ENCODE measurements at places on chromosomes 16 and 17.
A peak's percentile ranks its signal among the peaks of the same experiment; 100 is the strongest.

DNA sequence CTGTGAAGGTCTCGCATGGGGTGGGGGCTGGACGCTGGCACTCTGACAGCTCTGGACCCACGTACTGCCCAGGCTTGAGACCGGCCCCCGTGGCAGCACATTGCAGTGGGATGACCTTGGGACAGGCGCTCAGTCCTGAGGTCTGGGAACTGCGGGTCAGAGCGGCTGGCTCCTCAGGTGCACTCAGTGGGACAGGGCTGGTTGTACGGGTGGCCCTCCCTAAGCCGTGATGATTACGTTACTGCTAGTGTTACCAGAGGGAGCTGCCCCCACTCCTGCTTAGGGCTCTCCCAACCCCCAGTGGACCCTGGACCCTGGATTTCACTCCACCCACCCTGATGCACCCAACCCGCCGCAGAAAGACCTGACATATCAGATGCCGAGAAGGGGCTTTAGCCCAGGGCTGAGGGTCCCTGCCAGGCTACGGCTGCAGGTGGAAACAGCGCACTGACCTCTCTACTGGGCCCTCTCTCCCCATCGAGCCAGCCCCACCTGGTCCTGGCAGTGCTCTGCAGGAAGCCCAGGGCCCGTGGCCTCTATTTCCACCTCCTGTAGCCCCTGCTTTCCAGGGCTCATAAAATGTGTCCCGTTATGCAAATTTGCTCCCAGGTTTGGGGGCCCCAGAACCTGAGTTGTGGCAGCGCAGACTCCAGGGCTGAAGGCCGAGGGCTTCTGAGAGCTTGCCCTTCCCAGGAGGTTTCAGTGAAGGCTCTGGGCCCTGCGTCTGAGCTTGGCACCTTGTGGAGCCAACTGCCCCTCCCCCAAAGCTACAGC is 77.2 kb downstream of the RTN4RL1 start:
- DNase-seq = no peak

DNA sequence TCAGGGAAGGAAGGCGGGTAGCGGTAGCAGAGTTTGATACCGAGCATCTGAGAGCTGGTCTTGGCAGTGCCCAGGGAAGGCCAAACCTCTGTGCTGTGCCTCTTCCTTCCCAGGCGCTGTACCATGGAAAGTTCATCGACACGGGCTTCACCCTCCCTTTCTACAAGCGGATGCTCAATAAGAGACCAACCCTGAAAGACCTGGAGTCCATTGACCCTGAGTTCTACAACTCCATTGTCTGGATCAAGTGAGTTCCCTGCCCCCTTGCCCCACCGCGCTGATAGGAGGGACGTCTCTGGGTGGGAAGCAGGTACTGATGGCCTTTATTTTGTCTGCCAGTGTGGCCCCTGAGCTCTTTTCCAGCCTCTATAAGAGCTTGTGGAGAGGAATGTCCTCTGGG is 15.4 kb upstream of the CLEC18A start:
- DNase-seq = no peak

GRCh38 chr17:79301469-79301868 is 226.8 kb downstream of the ENGASE start:
- DNase-seq = no peak

- no peak for DNase-seq
Measured at GRCh38 chr17:40060887-40061608, 1.7 kb upstream of the THRA start.

DNA sequence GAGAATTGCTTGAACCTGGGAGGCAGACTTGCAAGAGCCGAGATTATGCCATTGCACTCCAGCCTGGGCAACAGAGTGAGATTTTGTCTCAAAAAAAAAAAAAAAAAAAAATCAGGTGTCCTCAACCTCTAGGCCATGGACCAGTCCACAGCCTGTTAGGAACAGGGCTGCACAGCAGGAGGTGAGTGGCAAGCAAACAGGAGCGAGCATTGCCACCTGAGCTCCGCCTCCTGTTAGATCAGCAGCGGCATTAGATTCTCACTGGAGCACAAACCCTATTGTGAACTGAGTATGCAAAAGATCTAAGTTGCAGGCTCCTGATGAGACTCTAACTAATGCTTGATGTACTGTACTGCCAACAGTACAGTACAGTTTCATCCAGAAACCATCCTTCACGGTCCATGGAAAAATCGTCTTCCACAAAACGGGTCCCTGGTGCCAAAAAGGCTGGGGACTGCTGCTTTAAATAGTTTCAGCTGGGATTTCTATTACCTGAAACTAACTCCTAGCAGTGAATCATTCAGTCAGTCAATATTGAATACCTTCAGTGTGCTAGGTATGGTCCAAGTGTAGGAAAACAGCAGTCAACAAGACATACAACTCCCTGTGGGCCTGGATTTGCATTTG is 56.3 kb upstream of the DHX40 start:
- DNase-seq = peak; percentile 44

GRCh38 chr16:84084570-84085270 is 32.0 kb downstream of the MBTPS1 start:
- peak; percentile 41 for DNase-seq

DNA sequence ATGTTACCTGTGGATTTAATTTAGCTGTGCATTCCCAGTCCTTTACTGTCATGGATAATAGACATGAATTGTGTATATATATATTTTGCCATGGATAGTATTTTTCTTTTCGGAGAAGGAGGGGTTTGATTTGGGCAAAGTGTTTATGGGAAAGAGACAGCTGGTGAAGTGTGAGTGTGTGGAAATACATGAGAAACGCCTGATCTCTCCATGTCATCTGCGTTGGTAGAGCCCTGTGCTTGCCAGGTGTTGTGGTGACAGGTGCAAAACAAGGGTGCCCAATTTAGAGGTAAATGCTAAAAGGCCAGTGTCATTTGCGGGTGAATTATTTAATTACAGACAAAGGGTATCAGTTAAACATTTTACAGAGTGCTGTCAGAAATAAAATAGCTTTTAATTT is 23.4 kb downstream of the NDEL1 start:
- no peak for DNase-seq

DNA sequence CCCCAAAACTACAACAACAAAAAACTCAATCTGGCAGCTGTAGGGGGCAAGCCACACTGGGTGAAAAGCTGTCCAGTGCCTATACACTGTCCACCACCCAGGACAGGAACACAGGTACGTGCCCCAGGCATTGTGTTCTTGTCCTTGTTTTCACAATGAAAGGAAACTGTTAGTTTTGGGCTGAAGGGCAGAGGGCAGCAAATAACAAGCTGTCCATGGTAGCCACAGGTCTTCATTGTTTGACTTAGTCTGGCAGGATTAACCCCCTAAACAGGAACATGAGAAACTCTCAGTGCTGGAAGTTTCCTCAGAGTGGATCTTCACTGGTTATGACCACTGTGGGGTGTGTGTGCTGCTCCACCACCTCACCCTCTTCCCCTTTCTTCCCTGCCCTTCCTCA is 224.6 kb upstream of the N4BP1 start:
- no peak for DNase-seq

DNA sequence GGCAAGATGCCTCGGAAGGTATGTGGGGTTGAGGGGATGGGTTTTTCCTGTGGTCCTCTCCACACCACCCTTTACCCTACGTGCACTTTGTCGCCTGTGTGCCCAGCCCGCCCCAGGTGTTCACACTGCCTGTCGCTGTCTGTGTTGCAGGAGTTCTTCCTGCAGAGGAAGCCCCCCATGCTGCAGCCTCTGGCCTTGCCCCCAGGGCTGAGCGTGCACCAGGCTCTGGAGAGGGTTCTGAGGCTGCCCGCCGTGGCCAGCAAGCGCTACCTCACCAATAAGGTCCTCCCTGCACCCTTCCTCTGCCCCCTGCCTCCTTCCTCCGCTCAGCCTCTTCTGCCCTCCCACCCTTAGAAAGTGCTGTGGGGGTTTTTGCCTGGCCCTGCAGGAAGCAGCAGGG is 15.2 kb downstream of the PFAS start:
- DNase-seq = no peak

- peak; percentile 88 for DNase-seq
Measured at GRCh38 chr16:56356276-56357240, 68.8 kb downstream of the AMFR start.

- DNase-seq = no peak
Measured at GRCh38 chr17:18921485-18921884, 30.5 kb upstream of the SLC5A10 start.

GRCh38 chr17:66686601-66687000 is 148.3 kb upstream of the CACNG5 start:
- DNase-seq = no peak

DNA sequence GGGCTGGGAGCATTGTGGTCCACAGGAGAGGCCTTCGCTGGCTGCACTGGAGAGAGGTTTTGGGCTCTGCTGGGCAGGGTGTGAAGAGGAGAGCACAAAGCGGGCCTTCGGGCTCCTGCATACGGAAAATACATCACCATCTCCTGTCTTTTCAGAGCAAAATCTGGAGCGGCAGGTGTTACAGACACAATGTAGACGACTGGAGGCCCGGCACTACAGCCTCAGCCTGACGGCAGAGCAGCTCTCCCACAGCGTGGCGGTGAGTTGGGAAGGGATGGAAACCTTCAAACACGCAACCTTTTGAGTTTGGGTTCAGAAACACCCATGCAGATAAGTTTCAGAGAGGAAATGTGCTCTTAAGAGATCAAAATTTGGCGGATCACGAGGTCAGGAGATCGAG is 17.9 kb downstream of the GINS2 start:
- DNase-seq = no peak

DNA sequence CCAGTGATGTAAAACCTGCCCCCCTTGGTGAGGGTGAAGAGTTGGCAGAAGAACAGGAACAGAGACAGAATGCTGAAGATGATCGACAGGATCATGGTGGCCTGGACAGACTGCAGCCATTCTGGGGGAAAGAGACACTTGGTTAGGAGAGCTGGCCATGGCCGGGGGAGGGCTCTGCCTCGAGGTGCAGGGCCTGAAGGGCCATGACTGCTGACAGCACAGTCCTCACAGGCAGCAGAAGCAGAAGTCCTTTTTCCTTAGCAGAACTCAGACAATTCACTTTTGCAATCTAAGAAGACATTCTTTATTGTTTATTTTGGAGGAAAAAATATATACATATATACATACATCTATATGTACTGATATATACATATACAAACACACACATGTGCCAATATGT is 25.6 kb downstream of the PMP22 start:
- DNase-seq = no peak

DNA sequence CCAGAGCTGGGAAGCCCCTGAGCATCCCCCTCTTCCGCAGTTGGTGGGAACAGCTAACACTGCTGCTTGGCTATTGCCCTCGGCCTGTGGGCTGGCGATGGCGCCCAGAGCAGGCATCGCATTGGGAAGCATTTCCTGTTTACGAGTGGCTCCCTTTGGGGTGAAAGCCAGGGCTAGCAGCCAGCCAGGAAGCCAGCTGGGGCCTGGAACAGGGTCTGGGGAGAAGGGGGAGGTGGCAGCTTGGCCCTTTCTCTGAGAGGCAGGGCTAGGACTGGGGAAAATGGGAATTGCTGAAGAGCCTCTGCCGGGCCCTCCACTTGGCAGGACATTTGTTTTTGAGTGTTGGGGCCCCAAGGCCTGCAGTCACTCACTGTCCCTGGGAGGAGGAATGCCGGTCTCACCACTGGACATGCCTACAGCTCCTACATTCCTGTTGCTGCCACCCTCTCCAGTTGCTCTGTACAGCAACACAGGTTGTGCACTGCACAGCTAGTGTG is 2.4 kb upstream of the MTSS2 start:
- peak; percentile 85 for DNase-seq

DNA sequence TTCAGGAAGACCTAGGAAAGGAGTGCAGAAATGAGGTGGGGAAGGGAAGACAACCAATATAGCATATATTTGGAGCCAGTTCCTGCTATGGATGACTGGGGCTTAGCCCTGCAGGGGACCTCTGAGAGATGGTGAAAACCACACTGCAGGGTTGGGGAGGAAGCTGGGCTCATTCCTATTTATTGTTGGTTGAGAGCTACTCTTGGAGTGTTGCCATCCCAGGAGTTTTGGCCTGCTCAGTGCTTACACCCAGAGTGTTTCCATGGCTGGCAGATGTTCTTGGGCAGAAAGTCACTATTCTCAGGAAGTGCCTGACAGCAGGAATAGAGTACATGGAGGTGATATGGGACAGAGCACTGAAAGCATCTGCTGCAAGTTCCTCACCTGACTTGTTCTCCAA is 145.8 kb downstream of the SPACA3 start:
- no peak for DNase-seq

DNA sequence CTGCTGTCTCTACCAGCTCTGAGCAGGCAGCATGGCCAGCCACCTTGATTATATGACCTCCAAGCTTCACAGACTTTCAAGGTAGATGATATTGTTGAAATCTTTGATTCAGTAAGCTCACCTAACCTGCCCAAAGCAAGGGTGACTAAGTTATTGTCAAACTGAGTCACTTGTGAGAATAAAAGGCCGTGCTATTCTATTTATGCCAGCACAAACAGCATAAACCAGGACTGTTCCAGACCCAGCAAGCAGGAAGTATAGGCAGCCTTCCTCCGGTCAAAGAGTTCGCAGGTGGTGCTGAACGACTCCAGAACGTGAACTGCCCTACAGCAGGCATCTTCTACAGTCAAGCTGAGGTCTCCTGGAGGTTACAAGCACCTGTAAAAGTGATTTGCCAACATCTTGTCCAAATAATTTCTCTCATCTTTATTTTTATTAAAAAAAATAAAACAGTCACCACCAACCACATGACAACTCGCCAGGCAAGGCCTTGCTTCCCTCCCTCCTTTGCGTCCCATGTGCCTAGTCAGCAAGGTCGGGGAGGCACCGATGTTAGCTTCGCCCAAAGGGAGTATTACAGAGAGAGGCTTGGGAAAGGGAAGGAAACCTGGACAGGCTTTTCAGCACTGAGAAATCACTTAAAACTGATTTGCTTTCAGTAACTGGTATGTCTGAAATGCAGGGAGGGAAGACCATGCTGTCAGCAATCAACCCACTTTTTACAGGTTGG is 10.8 kb downstream of the ARL2BP start:
- DNase-seq = no peak

GRCh38 chr17:82303944-82304808 is 13.2 kb downstream of the CD7 start:
- no peak for DNase-seq

GRCh38 chr17:36592316-36592715 is 637 bp downstream of the DHRS11 start:
- DNase-seq = no peak

GRCh38 chr17:45414990-45415881 is 17.4 kb downstream of the ARHGAP27 start:
- no peak for DNase-seq

DNA sequence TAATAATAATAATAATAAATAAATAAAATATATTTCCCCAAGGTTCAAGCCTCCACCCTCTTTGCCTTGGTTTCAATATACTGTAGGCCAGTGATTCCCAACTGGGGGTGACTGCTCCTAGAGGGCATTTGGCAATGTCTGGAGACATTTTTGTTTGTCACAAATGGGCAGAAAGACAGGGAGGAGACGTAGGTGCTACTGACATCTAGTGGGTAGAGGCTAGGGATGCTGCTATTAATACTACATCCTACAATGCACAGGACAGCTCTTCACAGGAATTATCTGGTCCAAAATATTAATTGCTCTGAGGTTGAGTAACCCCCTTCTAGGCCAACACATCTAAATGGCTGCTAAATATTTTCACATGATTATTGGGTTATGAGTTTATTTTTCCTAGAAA is 12.8 kb upstream of the PRR14 start:
- no peak for DNase-seq

DNA sequence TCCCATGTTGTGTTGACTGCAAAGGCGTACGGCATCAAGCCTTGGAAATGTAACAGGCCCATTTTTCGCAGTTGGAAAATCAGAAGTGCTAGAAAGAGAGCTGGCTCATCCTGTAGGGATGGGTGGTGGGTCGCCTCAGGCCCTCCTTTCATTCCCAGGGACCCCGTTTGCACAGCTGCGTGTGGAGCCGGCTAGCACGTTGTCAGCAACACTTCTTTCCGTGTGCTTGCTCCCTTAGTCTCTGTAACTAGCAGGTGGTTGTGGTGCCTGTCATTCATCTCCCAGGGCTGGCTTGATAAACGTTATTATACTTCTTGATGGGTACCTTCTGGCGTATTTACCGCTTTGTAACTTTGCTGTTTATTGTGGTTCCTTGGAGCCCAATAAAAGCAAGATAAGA is 239.0 kb upstream of the CACNG5 start:
- no peak for DNase-seq

All from femur (tissue), 1 donor.